ENCODE measurements at places on chromosomes 7 and 10.

GRCh38 chr7:118046801-118047200 lies 137.2 kb upstream of the LSM8 start:
- no peak for DNase-seq

GRCh38 chr10:7984896-7985295 lies 69.6 kb upstream of the GATA3 start:
- DNase-seq = no peak

- DNase-seq = no peak
These were observed 167.0 kb upstream of the PITRM1 start for GRCh38 chr10:3339531-3339950.

- DNase-seq = no peak
These were observed 132.2 kb downstream of the ZNF365 start for GRCh38 chr10:62506371-62506770.

- no peak for DNase-seq
These were observed 428.5 kb downstream of the GALNT17 start for GRCh38 chr7:71560354-71560995.

- no peak for DNase-seq
These were observed 20.2 kb upstream of the PPIF start for GRCh38 chr10:79327090-79327457.

GRCh38 chr7:151727579-151728285 lies 149.2 kb downstream of the PRKAG2 start:
- no peak for DNase-seq

DNA sequence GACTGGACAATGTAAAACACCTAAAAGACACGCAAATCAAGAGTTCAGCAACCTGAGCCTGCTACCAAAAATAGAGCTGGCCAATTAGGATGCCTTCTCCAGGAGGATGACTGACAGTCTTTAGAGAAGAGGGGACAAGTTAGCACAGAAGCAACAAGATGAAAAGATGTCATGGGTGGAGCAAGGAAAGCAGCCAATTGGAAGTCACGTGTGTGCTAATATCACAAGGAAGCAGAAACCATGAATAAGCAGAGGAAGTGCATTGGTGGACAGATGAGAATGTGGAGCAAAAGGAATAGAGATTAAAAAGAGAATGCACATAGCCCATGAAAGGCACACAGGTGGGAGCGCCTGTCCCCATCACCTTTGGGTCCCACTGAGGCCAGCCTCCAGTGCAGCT lies 148.1 kb downstream of the SLC25A13 start:
- no peak for DNase-seq

DNA sequence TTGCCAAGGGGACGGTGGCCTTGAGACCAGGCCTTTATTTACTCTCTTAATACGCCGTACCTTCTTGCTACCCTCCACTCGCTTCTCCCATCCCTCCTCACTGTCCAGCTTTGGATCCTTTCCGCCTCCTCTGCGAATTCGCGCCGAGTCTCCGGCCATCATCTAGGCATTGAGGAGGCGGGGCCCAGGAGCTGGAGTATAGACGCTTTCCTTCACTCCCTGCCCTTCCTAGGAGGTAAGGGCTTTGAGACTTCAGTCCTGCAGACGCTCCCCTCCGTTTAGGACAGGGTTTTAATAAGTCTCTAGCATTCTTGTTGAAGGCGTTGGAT lies 538 bp downstream of the TFAM start:
- no peak for DNase-seq

DNA sequence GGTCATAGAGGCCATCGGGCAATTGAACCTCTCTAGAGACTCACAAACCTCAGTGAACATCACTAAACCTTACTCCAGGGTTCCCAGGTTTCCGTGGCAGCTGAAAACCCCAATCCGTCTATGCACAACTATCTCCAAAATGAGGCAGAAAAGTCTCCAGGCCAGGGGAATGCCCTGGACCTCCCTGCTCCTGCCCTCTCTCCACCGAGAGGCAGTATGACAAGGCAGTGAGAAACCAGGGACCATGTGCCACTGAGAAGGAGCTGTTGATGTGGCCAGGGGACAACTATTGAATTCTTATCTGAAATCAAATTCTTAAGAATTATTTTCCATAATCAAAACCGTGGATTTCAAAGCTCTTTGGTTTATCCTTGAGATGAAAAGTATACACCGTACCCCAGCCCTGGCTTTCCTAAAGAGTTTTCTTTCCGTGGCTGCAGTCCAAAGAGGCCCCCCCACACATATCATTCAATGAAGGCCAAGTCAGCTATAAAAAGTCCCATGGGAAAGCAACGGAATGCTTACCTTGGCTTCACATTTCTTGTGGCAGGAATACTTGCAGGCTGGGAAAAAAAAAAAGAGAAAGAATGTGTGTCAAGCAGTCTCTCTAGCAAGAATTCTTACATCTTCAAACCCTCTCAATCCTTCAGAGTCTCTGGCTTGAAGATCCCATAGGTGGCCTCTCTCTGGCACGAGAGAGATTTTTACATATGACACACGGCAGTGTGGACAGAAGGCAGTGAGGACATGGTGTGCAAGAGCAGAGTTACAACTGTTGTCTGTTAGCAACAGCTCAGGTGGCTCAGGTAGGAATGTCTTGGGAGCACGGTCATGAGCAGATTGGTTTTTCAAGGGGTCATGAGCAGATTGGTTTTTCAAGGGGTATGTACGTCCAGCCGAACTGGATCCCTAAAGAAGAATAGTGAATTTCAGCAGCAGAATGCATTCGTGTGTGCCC lies 75.2 kb downstream of the TNS3 start:
- no peak for DNase-seq

DNA sequence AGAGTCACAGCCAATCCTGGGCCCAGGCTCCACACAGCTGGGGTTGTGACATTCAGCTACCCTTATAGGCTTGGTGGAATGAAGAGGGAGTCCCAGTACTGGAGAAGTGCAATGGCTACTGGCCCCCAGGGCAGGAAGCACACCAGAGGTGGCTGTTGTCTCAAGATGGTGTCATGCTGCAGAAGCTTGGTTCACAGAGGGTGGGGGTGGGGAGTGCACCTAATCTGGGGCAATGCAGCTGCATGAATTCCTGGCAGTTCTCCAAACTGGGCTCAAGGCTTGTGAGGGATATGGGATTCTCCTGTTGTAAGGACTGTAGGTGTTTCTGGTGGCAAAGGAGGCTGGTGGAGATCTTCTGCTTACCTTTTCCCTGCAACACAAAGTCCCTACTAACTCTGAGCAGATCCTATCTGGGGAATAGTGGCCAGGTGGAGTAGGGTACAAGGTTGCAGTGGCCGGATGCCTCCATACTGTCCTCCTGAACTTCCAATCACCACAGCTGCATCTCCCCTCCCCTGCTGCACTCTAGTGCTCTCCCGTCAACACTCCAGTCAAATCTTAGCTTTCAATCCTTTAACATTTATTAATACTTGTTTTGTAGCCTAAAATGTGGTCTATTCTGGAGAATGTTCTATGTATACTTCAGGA lies 27.4 kb upstream of the PLA2G12B start:
- no peak for DNase-seq

DNA sequence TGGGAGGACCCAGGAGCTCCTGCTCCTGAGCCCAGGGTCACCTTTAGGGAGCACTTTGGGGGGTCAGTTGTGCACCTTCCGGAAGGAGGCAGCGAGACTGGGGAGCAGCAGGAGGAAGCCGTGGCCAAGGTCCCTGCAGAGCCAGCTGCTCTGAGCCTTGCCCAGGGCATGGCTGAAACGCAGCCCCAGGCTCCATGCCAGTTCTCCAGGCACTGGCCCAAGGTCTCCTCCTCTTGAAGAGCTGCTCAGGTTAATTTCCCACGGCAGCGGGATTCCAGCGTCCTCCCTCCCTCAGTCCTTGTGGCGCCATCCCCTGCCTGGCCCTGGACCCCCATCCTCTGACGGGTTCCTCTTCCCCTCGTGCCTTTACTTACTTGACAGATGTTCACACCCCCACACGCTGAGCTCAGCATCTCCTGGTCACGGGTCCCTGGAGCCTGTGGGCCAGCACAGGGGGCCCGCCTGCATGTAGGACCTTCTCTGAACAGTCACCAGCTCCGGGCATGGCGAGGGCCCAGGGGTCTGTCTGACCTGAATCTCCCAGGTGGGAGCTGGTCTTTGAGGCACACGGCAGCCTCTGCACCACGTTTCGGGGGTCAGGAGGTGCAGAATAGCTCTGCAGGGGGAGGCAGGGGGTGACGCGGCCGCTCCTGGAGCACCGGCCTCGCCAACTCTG lies 16.7 kb upstream of the CFAP46 start:
- no peak for DNase-seq
